HS-27A (cell line): ENCODE measurements at places on chromosomes 5 and 9.
A peak's percentile ranks its signal among the peaks of the same experiment; 100 is the strongest.

- DNase-seq: no peak
These were observed 122.2 kb upstream of the MAN2A1 start for GRCh38 chr5:109567374-109568044.

DNA sequence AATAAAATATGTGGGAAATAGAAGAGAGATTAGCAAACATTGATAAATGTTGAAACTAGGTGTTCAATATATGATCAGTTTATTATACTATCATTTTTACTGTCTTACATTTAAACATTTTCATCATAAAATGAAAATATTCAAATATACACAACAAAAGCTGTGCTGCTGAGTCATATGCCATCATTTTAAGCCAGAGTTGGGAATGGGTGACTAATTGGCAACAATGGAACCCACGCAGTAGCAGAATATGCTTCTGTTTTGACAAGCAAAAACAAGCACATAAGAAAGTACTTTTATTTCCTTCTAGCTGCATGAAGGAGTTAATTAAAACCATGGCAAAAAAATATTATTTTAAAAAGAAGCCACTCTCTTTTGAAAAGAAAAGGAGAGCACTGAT is 340.0 kb upstream of the EDIL3 start:
- peak; percentile 14 for DNase-seq

- no peak for DNase-seq
These were observed 5.8 kb upstream of the BICD2 start for GRCh38 chr9:92770360-92770995.

GRCh38 chr5:163385824-163386223 is 51.6 kb upstream of the CCNG1 start:
- DNase-seq: no peak

GRCh38 chr9:120755044-120755443 is 38.2 kb downstream of the FBXW2 start:
- no peak for DNase-seq

- no peak for DNase-seq
These were observed 14.1 kb downstream of the TRIM32 start for GRCh38 chr9:116700882-116701865.

- no peak for DNase-seq
These were observed 5.9 kb upstream of the CFAP90 start for GRCh38 chr5:7856855-7857254.

- no peak for DNase-seq
These were observed 80.2 kb downstream of the PTPN3 start for GRCh38 chr9:109417585-109418544.

GRCh38 chr5:85395526-85395925 is 1010.8 kb upstream of the EDIL3 start:
- no peak for DNase-seq
